Activated CD4-positive, alpha-beta T cell treated with anti-CD3 and anti-CD28 coated beads, Interleukin-2, amount 50 U/mL, for 48 hours (primary cell): ENCODE measurements at places on chromosomes 12 and 14.

DNA sequence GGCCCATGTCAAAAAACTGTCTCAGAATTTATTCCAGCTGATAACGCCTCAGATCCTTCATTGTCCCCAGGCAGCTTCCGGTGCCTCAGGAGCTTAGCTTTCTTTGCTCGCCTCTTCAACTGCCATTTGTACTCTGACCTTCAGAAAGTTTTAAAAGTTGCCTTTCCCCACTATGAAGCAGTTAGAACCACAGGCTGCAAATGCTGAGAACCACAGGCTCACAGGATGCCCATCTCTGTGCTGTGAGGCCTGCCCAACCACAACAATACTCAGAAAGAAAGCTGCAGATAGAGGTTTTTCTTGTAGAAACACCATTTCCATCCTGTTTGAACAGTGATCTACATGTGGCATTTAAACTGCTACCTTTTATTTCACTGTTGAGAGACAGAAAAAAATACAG, 131.1 kb downstream of the PRKCH start:
- DNase-seq = peak; percentile 56

DNA sequence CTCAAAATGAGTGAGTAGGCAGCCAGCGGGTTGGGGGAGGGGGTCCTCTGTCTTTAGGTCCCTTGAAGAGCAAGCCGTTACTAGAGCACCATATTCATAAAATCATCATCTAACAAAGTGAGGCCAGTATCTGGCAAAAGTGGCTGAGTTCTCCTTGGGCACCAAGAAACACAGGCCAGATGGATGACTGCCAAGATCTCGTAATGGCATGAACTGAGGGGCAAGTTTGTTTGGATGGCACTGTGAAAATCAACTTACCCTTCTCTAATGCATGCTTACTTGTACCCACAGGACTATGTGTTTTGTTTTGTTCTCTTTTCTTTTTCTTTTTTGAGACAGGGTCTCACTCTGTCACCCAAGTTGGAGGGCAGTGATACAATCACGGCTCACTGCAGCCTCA, 41.6 kb downstream of the GNPTAB start:
- DNase-seq = no peak

DNA sequence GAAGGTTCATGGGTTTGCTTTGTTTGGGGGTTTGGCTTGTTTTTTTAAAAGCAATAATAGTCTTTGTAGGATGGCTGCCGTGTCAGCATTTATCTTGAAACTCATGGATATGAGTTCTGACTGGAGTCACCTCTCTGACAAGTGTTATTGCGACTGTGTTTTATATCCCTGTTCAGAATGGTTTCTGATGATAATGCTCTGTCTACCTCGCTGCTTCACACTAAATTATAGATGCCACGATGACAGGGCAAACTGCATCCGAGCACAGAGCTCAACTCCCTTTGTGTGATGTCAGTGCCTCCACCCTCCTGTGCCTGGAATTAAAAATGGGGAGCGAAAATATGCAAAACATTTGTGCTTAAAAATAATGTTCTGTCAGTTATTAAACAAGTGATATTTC, 250.8 kb downstream of the EGLN3 start:
- no peak for DNase-seq

DNA sequence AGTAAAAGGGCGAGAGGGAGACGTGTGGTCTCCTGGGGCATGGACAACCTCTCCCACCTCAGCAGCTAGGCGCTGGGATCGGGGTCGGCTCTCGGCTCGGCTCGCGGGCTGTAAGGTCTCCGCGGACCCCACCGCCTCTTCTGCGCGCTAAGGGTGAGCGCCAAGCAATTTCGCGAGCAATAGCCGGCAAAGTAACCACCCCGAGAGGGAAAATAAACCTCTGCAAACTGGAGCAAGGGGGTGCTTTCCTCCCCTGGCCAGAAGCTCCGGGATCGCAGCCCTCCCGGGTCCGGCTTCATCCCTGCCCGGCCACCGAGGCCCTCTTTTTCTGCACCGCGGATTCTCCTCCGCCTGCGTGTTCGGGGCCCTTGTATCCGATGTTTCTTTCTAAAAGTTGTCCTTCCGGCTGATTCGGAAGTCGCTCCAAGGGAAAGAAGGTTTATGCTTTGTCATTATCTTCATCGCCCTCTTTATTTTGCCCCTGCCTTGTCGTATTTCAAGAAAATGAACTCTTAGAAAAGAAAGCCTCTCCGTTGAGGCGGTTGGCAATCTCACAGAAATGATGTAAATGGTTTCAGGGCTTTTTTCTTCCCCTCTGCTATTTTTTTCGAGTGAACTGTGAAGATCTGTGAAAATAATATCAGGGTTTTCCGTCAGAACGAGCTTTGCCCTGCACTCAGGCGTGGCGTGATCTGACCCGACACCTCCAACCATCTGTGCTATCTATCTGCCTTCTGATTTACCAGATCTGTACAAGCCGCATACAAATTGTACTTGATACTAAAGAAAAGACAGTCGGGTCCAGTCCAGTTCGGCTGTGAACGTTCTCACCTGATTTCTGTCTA, 1.7 kb upstream of the SIX6 start:
- DNase-seq = no peak

- no peak for DNase-seq
Measured at GRCh38 chr14:55904086-55904485, 214.1 kb upstream of the PELI2 start.

DNA sequence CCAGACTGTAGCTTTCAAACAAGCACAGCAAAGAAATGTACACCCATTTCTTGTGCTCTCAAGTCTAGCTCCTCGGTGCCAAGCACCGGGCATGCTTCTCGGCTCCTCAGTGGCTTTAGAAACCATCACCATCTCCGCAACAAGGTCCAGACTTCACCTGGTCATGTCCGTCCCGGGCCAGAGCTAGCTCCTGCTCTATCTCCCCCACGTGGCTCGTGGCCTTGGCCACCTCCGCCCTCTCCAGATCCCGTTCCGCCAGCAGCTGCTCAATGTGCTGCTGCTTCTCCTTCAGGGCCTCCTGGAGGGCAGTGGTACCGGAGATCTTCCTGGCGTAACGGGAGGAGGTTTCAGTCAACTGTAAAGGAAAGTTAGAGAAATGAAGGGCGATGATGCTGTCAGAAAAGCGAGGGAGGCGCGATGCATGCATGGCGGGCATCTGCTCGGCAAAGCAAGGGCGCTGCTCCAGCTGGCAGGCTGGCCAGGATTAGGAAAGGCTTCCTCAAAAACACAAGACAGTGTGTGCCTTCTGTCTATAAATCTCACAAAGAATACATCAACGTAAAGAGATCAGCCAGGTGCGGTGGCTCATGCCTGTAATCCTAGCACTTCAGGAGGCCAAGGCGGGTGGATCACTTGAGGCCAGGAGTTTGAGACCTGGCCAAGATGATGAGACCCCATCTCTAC, 67.4 kb downstream of the CLIP1 start:
- no peak for DNase-seq

DNA sequence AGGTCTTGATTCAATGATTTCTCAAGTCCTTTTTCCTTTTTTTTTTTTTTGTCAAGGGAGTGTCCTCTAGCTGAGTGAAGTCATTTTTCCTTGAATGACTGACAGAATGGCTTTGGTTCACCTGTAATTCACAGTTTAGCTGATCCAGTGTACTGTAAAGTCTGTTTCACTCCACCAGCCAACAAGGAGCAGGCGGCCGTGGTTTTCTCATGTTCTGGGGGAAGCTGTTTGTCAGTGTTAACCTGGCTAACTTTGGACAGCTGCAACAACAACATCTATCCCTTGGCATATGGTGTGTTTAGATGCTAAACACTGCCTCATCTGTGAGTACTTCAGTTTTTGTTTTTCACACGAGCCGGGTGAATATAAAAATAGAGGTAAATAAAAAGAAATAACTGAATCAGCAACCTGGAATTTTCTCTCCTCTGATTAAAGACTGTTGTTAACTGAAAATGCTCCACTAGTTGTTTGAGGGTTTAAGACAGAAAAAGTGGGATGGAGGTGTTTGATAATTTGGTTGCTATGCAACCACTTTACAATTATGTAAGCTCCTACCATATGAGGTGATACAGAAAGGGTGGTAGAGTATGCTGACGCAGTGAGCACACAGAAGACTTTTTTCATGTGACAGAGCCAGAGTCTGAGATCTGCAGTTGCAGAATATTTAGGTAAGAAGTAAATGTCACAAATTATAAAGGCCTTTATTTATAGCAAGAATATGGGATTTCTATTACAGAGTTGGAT, 50.3 kb upstream of the SLC2A13 start:
- no peak for DNase-seq

DNA sequence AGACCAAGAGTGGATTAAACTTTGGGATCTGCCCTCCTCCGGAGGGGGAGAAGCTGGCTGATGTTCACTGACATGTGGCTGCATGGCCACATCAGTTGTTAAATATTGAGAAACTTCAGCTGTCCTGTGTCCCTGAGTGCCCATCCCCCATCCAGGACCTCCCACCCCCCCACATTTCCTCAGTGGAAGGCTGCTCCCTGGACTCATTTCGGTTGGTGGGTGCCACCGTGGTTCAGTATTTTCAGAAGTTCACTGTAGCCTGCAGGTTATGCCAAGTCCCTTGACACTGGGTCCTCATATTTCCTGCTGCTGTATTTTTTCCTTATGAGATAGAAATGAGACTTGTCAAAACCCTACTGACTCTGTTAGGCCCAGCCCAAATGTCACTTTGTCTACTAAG, 302.4 kb downstream of the CACNA1C start:
- DNase-seq = no peak

GRCh38 chr14:59583755-59584154, 7.1 kb upstream of the CCDC175 start:
- no peak for DNase-seq

- DNase-seq = no peak
Measured at GRCh38 chr14:106393742-106394141, 867.4 kb downstream of the TMEM121 start.

- no peak for DNase-seq
Measured at GRCh38 chr14:21070610-21071224, 613 bp downstream of the ARHGEF40 start.

GRCh38 chr14:80906946-80907345, 34.6 kb downstream of the CEP128 start:
- no peak for DNase-seq

GRCh38 chr12:51067229-51067628, 16.2 kb downstream of the CSRNP2 start:
- no peak for DNase-seq

- DNase-seq = no peak
Measured at GRCh38 chr12:90905691-90906370, 49.1 kb downstream of the CCER1 start.

- no peak for DNase-seq
Measured at GRCh38 chr12:104662203-104662602, 205.5 kb downstream of the CHST11 start.

GRCh38 chr14:101957406-101958234, 6.8 kb upstream of the DYNC1H1 start:
- no peak for DNase-seq

- DNase-seq = no peak
Measured at GRCh38 chr12:122063694-122064024, 14.9 kb upstream of the MLXIP start.

- DNase-seq = no peak
Measured at GRCh38 chr14:26851793-26852192, 254.0 kb upstream of the NOVA1 start.

DNA sequence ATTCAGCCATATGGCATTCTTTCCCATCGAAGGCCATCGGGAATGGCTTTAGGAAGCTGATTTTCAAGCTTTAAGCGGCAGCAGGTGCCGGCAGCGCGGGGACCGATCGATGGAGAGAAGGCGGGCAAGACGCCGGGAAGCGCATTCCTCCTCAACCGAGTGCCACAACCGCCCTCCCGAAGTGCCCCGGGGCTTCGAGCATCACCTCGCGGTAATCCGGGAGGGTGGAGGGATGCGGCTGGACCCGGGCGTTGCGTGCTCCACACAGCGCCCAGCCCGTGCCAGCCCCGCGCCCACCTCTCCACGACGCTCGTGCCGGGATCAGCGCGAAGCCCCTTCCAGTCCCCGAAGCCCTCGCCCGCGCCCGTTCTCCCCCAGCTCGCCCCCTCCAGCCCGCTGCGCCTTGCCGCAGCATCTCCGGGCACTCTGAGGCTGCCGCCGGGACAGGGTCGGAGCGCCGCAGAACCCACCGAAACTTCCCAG, 3.2 kb downstream of the USP44 start:
- DNase-seq = peak; percentile 35

- peak; percentile 4 for DNase-seq
Measured at GRCh38 chr12:118853634-118854033, 127.7 kb upstream of the SRRM4 start.

GRCh38 chr12:57765698-57766463, 997 bp downstream of the CYP27B1 start:
- DNase-seq = peak; percentile 31

GRCh38 chr12:116216022-116216756, 61.3 kb downstream of the MED13L start:
- no peak for DNase-seq

GRCh38 chr14:92503756-92504491, 9.7 kb upstream of the RIN3 start:
- no peak for DNase-seq

DNA sequence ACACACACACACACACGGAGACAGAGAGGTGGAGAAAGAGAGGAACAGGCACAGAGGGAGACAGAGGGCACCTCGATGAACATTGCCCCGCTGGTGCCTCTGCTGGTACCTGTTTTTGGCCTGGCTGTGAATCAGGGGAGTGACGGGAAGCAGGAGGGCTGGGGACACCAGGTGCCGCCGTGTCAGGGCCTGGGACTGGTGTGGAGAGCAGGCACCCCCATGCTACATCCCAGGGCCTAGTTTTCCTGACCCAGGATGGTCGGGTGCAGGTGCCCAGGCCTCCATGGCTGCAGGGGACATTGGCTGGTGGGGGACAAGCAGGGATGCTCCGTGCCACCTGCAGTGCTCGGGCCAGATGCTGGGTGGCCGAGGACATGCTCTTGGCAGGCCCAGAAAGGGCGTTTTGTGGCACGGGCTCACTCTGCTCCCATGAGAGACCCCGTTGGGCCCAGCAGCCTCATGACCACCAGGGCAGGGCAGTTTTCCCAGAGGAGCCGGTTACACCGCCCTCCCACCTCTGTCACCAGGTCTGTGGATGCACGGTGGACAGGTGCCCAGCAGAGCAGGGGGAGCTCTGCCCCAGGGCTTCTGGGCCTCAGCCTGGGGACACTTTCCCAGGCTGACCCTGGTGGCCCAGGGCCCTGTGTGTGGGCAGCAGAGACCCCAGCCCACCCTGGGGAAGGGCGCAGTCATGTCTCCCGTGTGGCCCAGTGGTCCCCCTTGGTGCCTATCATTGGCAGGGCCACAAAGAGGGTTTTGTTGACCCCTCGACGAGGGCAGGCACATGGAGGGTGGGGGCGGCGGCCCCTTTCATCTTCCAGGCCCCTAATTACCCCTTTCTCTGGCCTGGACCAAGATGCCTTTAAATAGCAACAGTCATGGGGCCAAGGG, 207.5 kb upstream of the RTL1 start:
- no peak for DNase-seq

- no peak for DNase-seq
Measured at GRCh38 chr14:79567306-79567705, 644.0 kb downstream of the DIO2 start.

DNA sequence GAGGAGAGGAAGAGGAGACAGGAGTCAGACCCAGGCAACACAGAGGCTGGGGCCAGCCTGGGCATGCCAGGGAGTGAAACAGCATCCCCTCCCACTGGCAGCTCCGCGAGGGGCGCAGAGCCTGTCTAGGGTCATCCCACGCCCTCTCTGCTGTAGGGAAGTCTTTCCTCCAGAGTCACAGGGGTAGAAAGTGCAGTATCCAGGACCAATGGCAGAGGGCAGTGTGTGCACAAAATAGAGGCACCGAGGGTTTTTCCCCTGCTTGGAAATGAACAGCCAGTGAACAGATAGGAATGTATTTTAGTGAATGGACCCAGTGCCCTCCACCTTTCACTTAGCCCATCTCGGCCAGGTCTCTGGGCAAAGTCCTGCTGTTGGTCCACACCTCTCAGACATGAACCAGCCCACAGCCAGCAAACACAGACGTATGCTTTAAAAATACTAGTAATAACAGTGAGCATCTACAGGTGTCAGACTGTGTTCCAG, 9.4 kb upstream of the KRT74 start:
- peak; percentile 65 for DNase-seq
